ENCODE measurements at places on chromosomes 6 and 20.

- DNase-seq: no peak
Measured at GRCh38 chr6:158476389-158476788, 83.5 kb upstream of the TMEM181 start.

DNA sequence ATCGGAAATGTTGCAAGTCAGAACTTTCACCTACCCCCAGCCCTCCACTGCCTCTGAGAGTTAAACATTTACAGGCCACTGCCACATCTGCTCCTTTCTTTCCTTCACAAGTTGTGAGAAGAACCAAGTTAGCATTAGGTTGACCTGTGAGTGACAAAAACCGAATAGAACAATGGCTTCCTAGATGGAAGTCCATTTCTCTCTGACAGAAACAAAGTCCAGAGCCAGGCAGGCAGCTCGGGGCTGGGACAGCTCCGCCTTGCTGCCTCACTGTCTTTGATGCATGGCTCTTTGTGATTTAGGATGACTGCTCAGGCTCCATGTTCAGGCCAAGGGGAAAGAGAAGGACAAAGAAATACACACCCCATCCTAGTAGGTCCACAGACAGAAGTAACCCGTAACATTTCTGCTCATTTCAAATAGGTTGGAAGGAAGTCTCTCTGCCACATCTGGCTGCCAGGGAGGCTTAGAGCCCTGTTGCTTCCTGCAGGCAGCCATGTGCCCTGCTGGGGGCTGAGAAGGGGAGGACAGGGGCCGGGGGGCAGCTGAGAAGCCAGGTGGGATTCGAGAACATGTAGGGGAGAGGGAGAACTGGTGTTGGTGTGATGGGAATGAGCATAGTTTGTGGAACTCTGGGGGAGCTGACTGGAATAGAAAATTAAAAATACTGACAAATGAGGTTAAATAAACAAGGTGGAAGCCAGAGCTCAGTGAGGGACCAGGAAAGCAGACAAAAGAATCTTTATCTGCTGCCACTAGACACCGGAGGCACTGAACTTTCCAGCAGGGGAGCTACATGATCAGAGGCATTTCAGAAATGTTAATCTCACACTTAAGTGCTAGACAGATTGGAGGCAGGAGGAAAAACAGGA, 19.5 kb upstream of the IER3 start:
- peak; percentile 67 for DNase-seq

DNA sequence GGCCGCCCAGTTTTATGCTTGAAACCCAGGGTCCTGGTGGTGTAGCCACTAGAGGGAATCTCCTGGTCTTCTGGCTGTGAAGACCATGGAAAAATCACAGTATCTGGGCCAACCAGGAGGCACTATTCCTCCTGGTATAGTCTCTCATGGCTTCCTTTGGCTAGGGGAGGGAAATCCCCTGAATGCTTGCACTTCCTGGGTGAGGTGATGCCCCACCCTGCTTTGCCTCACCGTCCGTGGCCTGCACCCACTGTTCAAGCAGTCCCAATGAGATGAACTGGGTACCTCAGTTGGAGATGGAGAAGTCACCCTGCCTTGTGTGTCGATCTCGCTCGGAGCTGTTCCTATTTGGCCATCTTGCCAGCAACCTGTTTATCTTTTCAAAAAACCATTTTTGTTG, 10.1 kb upstream of the ZNF337 start:
- no peak for DNase-seq

- DNase-seq: no peak
Measured at GRCh38 chr6:2862712-2863181, 21.1 kb upstream of the SERPINB1 start.

- no peak for DNase-seq
Measured at GRCh38 chr6:168803874-168804273, 362.9 kb downstream of the SMOC2 start.

- DNase-seq: no peak
Measured at GRCh38 chr6:57255451-57256169, 33.5 kb upstream of the RAB23 start.

DNA sequence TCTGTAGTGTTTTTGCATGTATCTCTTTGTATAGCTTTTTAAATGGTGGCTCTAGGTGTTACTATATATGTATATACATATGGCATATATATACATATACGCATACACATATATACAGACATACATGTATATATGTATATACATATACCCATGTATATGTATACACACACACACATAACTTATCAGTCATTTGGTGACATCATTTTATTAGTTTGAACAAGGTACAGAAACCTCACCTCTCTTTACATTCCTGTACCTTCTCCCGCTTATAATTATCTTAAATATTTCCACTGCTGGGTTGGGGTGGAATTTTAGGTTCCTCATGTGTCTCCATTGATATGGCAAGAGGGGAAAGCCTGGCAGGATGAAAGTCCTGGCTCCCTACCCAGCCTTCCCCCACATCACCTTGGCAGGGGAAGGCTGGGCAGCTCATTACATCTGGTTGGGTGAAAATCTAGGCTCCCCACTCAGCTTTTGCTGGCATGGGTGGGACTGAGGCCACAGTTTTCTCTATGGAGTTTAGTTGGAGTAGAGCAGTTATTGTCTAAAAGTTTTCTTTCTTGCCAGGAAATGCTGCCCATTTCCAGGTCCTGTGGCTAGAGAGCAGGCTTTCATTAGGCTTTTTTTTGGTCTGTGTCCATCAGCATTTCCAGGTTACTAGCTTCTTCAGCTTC, 7.6 kb downstream of the GLO1 start:
- no peak for DNase-seq

DNA sequence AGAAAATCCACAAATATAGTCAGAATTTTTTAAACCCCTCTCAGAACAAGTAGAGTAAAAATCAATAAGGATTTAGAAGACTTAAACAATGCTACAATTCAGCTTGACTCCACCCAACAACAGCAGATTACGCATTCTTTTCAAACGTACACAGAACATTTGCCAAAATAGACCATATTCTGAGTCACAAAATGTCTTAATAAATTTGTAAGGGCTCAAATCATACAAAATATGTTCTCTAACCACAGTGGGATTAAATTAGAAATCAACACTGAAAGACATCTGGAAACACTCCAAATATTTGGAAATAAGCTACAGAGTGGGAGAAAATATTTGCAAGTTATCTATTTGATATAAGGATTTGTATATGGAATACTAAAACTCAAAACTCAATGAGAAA, 164.2 kb upstream of the AKAP12 start:
- no peak for DNase-seq

GRCh38 chr20:1465470-1466210, 1.0 kb downstream of the NSFL1C start:
- DNase-seq: no peak

GRCh38 chr6:109379711-109380110, 2.6 kb downstream of the CD164 start:
- no peak for DNase-seq

GRCh38 chr6:87913974-87914373, 133.7 kb upstream of the SPACA1 start:
- no peak for DNase-seq

DNA sequence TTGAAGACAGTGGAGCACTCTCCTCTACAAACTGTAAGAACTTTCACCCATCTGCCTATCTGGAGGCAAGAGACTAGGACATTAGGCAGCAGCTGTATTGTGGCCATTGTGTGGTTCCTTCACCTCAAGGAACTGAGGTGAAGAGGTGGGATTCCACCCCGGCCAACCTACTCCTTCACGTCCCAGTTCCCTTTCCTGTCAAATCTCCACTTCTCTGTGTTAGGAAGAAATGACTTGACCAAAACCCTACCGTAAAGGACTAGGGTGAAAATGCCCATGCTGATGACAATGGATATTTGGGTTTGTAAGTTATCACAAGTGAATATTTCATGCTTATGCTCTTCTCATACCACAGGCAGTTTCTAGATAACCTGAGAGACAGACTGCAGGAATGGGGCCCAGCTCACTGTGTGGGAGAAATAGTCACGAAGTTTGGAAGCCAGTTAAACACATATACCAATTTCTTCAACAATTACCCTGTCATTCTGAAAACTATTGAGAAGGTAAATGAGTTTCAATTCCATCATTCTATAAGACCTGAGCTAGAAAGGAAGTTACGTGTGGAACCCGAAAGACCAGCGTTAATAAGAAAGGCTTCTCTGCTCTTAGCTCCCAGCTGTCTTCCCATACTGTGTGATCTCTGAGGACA, 86.6 kb downstream of the ECT2L start:
- no peak for DNase-seq

DNA sequence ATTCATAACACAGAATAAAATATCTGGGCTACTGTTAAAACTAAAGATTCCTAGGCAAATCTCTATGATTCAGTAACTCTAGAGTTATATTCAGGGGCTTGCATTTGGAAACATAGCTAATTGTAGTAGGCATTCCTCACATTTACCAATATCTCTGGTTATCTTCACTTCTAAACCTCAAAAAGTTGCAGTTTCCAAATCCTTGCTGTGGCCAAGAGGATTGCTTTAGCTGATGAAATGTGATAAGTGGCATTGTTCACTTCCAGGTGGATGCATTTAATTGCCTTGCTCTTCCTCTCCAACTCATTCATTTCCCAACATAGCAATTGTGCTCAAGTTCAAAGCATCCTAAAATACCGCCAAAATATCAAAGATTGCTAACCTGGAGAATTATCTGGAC, 246.6 kb downstream of the GRIK2 start:
- DNase-seq: peak; percentile 13

- no peak for DNase-seq
Measured at GRCh38 chr20:21556398-21556797, 42.5 kb upstream of the NKX2-2 start.

DNA sequence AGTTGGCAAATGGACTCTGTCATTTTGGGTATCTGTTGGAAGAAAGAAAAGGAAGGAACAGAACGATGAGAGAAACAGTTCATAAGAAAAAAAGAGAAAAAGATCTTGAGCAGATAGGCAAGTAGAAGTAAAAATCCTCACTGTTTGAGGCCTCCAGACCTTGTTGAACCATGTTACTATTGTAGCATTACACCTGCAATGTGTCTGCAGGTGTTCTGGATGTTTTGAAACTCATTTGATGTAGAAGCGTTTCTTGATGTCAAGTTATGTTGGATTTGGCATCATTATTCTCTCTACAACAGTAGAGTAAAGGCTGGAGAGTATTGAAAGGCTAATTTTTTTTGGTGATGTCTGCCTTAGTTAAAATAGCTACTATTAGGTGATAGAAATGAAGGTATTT, 108.7 kb downstream of the CARMIL1 start:
- DNase-seq: no peak

GRCh38 chr6:6810727-6811126, 222.2 kb downstream of the LY86 start:
- no peak for DNase-seq

- no peak for DNase-seq
Measured at GRCh38 chr6:83258517-83258916, 65.4 kb downstream of the RWDD2A start.

GRCh38 chr20:19272976-19273654, 60.7 kb downstream of the SLC24A3 start:
- no peak for DNase-seq

DNA sequence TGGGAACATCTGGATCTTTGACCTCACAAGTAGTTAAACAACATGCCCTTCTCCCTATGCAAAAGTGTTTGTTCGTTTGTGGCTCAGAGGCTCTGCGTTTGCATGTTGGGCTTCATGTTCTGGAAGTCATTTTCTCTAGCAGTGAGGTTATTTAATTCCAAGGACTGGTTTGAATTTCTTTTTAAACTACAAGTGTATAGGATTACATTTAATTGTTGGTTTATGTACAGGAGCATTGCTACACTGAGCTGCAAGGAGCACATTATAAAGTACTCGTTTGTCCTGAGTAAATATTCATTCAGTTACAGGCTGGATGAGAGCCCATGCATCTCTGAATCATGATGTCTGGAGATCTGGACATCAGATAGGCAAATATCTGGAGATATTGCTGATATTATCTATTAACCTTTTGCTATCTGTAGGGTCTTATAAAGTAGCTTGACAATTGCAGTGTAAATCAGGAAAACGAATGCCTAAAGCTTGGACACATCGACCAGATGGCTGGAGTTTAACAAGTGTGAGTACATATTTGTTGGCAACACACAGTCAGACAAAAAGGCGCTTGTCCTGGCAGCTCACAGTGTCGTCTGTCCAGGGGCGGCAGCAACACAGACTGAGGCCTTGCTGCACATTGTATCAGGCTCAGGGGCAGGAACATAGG, 84.6 kb downstream of the PDE7B start:
- DNase-seq: peak; percentile 49

GRCh38 chr6:118843685-118844390, 50.1 kb upstream of the ASF1A start:
- DNase-seq: no peak

GRCh38 chr6:12058172-12058961, 46.3 kb downstream of the HIVEP1 start:
- no peak for DNase-seq

- no peak for DNase-seq
Measured at GRCh38 chr6:12890171-12890790, 173.7 kb downstream of the PHACTR1 start.

DNA sequence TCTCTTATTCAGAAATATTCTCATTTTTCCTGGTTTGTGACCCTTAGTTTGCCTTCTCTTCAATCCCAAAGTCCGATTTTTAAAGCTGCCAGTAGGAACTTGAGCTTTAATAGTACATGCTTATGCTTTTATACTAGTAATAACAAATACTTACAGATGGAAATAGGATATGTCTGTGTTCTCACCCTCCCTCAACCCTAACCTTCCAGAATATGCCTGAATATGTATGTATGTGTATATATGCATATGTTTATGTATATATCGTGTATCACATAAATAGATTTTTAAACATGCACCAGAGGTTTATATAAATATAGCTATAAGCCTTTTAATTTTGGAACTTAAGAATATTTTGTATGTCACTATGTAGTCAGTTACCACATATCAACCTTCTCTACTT, 38.8 kb downstream of the CDYL start:
- DNase-seq: no peak

DNA sequence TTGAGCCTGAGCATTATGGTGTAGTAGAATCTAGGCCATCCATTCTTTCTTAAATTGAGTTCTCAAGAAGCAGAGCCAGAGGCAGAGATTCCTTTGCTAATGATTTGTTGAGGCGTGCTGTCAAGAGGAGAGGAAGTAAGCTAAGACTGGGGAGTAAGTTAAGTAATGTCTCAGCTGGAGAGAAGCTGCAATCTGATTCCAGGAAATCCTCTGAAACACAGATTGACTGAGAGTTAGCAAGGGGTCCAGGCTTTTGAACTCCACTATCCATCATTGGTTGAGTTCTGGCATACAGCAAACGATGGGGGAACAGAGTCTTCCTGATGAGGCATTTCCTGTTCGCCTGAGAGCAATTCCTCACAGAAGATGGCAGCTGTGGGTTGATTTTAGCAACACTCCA, 207.4 kb upstream of the RAB32 start:
- DNase-seq: no peak

DNA sequence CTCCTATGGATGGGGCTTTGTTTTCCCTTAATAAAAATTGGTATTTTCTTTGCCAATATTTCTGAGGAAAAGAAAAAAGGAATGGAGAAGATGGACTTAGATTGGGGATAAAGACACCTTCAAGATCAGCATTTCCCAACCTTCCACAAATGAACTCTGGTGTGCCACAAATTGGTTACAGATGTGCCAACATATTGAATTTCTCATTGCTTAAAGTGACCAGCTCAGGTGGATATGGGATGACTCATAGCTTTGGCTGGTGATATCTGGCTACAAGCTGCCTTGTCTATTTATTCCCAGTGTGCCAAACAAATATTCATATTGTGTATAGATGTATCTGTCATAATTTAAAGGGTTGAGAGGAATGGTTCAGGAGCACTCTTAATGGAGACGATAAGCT, 32.5 kb downstream of the THEMIS start:
- no peak for DNase-seq

All from eye (tissue), 1 donor.